ENCODE measurements at places on chromosomes 1 and 21.
A peak's percentile ranks its signal among the peaks of the same experiment; 100 is the strongest.

- no peak for DNase-seq
Measured at GRCh38 chr21:29499229-29499628, 200.5 kb downstream of the BACH1 start.

DNA sequence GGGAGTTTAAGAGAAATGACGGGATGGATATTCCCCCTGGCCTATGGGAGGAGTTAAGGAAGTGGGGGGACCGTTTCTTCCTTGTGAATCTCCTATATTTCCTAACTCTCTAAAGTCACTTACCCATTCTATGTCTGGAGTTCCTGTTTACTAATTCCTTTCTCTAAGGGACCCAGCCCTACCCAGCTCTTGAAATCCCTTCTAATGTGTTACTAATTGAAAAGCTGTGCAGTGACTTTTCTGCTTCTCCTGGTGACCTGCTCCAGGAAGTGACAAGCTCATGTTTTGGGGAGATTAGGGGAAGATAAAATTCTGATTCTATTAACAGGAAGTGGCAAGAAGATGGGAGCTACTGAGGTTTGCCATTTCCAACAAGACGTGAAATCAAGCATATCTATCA is 4.0 kb upstream of the SAMSN1 start:
- no peak for DNase-seq

GRCh38 chr1:204782118-204782700 is 88.5 kb upstream of the NFASC start:
- DNase-seq, result peak; percentile 64

GRCh38 chr1:87760155-87760554 is 431.5 kb downstream of the LMO4 start:
- DNase-seq, result peak; percentile 31

GRCh38 chr1:167401260-167401873 is 117.0 kb downstream of the CD247 start:
- DNase-seq, result peak; percentile 47

DNA sequence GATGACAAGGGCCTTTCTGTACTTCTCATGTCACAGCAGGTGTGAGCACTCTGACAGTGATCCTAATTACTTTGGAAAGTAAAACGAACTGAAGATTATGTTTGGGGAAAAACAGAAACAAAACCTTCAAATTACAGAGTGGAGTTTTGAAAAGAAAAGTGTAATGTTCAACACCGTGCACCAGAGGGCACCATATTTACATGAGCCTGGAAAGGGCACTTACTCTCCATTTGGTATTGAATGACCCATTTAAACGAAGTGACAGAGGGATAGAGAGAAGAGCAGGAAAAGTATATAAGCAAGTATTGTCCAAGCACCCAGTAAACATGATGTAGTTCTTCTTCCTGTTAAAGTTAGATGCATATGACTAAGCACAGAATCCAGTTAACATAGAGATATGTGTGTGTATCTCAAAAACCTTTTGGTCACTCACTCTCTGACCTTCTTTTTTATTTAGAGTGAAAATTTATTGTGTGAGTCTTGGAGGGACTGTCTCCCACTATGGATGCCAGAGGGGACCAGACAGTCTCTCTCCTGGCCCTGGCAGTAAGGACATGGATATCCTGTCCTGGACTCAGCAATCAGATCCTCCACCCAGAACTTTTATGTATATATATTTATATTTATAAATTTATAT is 3.8 kb upstream of the RGSL1 start:
- DNase-seq, result peak; percentile 51

DNA sequence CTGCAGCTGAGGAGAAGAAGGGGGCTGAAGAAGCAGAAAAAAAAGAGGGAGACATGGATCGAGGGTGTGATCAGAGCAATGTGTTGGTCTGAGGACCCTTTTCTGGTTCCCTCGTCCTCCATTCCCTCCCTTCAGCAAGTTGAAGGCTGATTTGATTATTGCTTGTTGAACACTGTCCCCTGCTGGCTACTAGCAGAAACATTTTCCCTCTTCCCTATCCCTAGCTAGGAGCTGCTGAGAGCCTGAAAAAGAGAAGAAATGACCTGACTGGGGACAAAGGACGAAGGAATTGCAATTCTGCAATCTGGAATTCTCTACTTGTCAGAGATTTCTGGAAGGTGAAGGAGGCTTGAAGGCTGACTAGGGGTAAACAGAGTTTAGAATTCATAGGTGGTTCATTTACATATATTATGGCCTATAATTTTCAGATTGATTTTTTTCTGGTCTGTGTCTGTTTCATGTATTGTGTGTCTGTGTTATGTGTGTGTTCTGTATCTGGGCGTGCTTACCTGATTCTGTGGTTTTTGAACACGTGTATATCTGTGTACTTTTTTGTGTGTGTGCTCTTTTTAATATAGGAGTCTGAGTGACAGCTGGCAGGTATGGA is 9.8 kb downstream of the NHLH1 start:
- peak; percentile 76 for DNase-seq

DNA sequence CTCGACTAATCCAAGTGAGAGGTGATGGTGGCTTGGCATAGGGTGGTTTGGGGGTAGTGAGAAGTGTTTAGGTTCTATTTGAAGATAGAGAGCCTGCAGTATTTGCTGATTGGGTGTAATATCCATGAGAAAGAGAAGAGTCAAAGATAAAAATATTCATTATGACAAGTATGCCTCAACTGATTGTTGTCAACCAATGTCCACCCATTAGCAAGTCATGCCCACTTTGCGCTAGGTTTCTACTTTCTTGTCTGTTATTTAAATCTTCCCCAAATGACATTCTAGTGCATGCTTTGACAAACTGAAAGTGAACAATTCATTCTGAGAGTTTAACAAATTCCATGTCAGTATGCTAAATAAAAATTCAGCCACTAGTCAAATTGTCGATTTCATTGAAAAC is 3.8 kb upstream of the XCL1 start:
- no peak for DNase-seq

DNA sequence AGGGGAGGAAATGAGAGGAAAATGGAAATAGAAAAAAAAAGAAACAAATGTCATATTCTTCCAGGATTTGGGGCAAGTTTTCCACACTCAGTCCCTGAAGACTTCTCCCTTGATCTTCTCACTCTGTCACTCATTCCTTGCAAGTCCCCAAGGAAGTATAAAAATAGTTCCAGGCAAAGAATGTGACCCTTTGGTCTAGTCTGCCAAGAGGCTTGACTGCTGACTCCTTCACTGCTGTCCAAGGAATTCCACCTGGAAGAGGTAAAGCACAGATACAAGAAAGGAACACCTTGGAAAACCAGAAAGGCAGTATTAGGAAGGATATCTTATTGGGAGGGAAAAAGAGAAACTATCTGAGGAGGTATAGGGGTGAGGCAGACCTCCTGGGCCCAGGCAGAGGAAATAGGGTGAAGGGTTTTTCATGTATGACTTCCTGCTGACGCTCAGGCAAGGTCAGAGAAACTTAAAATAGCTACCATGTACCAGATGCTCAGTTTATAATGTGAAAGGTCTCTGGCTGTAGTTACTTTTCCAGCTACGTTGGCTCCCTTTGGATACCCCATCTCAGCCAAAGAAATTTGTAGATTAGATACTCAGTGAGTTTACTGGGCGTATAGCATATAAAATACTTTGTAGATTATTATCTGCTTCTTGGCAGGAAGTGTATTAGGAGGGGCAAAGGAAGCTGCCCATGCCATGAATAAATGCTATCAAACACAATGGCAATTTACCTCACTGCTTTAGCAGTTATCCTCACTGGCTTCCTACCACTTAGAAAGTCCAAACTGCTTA is 2.0 kb upstream of the GJA5 start:
- DNase-seq, result peak; percentile 36

GRCh38 chr1:11384170-11384554 is 94.8 kb upstream of the DISP3 start:
- peak; percentile 3 for DNase-seq

DNA sequence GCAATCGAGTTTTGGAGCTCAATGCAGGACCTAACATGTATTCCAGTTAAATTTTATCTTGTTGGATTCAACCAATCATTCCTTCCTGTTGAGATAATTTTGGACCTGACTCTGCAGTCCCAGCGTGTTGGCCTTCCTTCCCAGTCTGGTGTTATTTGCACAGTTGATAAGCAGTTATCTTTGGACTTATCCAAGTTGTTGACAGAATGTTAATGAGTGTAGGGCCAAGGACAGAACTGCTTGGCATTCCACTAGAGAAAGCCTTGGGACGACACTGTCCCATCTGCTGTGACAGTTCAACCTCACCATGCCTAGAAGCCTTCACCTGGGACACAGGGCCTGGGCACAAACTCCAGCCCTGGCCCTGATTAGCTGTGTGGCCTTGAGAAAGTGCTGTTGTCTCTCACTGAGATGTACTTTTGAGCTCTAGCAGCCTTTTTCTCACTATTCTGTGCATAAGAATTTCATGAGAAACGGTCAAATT is 104.1 kb upstream of the SLC25A33 start:
- no peak for DNase-seq

DNA sequence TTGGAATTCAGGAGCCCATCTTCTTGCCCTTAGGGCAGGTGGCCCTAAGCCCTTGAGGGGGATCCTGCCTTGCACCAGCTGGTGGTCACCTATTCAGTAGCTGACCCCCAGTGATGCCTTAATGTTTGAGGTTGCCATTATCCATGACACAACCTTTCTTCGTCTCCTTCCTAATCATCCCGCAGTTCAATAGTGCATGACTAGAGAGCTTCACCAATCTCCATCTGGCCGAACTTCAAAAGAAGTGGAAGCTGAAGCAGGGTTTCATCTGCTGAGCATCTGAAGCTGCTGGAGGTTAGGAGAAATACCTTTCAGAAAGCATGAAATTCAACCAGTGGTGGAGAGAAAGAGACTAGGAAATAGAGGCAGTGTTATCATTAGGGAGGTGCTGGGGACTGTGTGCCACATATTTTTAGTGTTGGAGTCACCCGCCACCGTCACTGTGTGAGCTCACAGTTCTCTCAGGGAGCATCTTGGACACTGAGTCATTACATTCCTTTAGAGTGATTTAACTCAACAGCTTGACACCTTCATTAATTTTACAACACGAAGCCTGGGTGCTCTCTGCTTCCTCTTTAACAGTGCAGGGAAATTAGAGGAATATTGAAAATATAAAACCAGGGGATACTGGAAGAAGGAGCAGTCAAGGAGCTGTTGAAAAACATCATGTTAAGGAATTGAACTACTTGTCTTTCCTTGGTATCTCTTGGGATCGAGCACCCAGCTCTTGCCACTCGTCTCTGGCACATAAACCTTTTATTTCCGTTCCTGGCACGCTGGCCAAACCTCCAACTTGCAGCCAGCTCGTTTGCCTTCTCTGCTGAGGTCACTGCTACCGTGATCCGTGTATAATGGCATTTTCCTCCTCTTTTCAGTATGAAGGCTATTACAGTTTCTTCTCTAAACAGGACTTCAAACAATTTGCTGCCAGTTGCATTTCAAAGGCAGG is 53.6 kb downstream of the PEX14 start:
- DNase-seq, result peak; percentile 96

DNA sequence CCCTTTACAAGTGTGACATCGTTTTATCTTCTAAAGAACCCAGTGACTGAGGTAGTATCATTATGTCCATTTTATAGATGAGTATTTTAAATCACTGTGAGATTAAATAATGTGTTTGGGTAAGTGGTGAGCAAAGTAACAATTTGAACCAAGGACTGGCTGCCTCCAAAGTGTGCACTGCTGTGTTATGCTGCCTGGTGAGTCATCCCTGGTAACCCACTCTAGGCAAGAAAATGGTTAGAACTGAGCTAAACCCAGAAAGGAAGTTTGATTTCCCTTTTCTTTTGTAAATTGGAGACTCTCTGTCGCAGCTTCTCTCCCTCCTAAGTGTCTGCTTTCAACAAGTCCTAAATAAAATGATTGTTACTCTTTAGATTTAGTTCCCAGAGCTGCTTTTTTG is 342.8 kb upstream of the KAZN start:
- no peak for DNase-seq

- DNase-seq, result no peak
Measured at GRCh38 chr21:39736716-39737115, 8.3 kb upstream of the IGSF5 start.
